ENCODE measurements at places on chromosomes 1 and 21. TPM values are rescaled to one million over a fixed set of nuclear protein-coding genes. Genes with fewer than 3 reads are reported as not detected.

DNA sequence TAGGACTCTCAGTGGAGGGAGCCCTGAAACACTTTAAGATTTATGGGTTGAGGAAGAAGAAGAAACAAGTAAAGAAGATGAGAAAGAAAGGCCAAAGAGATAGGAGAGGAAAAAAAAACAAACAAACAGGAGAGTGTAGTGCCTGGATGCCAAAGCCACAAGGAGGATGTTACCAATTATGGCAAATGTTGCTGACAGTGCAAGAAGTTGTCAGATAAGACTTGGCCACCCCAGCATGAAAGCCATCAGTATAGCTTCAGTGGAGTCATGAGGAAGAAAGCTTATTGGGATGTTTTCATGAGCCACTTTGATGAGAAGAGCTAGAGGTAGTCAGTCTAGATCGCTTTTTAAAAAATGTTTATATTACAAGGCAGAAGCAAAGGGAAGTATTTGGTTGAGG is 380.2 kb upstream of the ADGRL4 start:
- no peak for DNase-seq

GRCh38 chr1:9495854-9496374 is 43.4 kb upstream of the SLC25A33 start:
- no peak for DNase-seq

DNA sequence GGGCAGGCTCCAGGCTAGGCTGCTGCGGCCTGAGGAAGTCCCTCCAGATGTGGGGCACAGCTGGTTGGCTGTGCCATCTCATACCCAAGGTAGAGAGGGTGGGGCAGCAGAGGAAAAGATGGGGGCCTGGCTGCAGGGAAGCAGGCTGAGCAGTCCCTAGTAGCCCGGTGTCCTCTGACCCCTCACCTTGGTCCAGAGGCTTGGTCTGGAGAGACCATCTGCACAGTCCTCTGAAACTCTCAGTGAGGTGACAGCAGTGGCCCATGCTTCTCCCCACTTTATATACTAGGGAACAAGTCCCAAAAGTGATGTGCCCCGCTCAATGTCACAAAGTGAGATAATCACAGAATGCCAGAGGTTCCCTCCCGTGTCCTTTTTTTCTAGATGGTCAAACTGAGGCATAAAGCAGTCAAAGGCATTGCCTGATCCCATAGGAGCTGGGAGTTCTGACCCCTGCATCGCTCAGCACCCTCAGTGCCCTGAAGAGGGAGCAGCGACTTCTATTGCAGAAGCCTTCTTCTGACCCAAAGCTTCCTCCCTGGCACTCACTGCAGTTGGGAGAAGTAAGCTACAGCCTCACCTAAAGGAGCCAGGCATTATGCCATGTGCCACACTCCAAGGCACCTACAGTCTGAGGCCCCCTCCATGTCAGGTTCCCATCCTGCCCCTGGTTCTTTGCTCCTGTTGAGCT is 45.5 kb downstream of the TRABD2B start:
- no peak for DNase-seq

DNA sequence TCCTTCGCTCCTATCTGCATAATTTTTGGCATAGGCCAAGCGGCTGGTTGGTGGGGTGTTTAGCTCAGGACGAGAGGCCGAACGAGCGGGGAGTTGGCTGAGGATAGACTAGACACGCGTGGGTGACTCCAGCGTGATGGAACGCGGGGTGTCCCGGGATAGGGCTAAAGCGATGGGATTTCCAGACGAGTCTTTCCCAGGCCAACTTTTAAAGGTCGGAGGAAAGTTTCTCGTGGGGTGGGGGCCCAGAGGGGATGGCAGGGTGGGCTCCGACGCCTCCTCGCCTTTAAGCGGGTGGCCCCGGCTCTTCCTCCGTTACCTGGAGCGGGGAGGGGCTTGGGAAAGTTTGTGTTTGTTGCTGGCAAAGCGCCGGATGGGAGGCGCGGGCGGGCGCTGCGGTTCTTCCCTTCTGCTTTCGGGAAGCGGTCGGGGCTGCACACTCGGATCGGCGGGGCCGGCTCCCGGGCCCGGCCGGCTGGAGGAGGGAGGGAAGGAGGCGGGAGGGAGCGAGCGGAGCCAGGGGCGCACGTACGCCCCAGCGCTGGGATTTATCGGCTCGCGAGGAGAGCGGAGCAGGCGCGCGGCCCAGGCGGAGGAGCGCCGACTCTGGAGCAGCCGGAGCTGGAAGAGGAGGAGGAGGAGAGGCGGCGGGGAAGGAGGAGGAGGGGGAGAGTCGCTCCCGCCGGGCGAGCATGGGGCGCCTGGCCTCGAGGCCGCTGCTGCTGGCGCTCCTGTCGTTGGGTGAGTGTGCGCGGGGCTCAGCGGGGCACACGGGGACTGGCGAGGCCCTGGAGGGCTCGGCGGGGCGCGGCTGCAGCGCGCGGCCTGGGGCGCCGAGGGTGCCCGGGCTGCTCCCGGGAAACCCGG is at the start of gene PTGFRN:
Gene PTGFRN, plus strand, starts transcription at position 405 of the 867 bp plus-strand sequence. Its CDS starts 288 bp downstream, at position 693.
- peak; percentile 47 for DNase-seq

DNA sequence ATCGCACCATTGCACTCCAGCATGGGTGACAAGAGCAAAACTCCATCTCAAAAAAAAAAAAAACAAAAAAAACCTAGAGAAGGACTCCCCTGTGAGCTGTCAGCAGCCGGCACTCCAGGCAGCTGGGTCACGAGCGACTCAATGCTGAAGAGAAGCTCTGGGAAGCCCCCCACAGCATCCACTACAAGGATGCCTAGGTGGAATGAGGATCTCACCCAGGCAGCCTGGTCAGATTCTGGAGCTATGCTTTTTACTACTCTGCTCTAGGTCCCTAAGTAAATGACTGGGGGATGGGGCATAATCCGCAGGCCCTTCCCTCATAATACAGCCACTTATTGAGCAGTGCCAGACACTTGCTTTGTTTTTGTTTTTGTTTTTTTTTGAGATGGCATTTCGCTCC is 6.6 kb downstream of the BMP8B start:
- DNase-seq = no peak

DNA sequence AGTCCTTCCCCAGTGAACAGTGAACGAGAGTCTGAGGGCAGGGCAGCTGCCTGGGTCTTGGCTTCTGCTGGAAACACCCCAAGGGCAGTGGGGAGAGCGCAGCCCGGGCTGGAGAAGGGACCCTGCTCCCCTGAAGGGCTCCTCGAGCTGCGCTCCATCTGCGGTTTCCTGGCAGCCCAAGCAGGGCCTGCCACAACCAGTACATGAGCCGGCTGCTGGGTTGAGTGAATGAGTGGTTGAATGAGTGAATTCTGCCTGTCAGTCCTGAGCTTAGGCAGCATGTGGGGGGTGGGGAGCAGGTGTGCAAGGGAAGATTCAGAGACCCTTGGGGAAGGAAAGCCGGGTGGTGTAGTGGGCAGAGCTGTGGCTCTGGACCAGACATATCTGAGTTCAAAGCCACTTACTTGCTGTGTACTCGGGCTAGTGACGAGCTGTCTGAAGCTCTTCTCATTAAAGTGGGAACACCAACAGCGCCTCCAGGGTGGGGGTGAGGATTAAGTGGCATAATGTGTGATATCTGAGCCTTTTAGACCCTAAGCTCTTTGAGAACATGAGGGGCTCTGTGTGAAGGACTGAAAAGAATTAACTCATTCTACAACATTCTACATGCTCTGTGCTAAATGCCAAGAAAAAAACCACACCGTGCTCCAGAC is 3.7 kb downstream of the OPRD1 start:
- no peak for DNase-seq

GRCh38 chr1:115134850-115135480 is 45.7 kb upstream of the TSPAN2 start:
- DNase-seq = no peak

DNA sequence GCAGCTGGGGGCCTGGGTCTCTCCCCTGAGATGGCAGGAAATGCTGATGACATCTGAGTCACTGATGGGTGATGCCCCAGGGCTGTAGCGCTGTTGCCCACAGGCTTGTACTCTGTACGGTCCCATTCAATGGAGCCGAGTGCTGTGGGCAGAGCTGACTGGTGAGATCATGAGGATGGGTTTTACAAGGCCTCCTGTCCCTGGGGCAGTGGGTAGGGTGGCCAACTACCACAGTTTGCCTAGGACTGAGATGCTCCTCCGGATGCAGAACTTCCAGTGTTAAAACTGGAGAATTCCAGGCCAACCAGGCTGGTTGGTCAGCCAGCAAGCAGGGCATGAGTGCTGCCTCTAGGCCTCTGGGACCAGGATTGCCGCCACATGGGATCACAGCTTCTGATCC is 9.2 kb downstream of the PHLDA3 start:
- DNase-seq = no peak

- DNase-seq = no peak
Observed at GRCh38 chr1:85707267-85707989, 805 bp downstream of the ZNHIT6 start.

- no peak for DNase-seq
Observed at GRCh38 chr21:41188486-41189149, 20.7 kb downstream of the BACE2 start.

DNA sequence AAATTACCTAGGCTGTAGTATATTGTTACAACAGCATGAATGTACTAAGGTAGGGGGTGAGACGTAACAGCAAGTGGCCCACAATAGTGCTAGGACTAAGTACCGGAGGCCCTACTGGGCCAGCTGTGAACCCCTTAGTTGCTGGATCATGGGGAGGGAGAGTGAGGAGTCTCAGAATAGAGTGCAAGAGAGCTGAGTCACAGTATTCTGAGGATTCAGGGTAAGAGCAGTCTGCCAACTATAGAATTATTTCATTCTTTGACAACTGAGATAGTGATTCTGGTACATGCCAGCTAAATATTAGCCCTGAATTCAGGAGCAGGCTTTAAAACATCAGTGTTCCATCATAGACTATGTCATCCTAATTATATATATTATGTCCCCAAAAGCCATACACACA is 218.7 kb downstream of the TM2D1 start:
- no peak for DNase-seq

GRCh38 chr1:202293569-202293968 is 48.2 kb downstream of the UBE2T start:
- DNase-seq = no peak

DNA sequence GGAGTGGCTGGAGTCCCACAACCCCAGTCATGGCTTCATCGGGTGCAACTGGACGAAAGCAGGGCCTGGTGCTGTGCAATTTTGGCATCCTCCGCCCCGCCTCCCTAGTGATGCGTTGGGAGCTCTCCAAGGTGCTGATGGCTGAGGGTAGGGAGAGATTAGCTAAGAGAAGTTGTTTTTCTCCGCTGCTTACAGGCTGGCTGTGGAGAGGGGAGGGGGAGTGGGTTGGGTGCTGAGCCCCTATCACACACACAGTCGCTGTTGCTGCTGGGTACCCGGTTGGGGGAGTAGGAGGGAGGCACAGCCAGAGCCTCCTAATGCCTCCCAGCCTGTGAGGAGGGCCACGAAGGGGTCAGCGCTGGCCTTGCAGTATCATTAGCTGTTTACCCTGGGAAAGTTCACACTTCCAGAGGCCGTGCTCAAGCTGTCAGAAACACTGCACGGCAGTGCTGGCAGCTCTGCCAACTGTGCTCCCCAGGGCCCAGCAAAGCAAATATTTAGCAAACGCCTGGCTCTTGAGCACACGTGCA is 110.0 kb downstream of the GRIK3 start:
- DNase-seq = no peak

- DNase-seq = no peak
Observed at GRCh38 chr1:68057564-68057963, 7.1 kb upstream of the DIRAS3 start.

GRCh38 chr1:199122532-199123311 is 483.9 kb downstream of the PTPRC start:
- DNase-seq = no peak

DNA sequence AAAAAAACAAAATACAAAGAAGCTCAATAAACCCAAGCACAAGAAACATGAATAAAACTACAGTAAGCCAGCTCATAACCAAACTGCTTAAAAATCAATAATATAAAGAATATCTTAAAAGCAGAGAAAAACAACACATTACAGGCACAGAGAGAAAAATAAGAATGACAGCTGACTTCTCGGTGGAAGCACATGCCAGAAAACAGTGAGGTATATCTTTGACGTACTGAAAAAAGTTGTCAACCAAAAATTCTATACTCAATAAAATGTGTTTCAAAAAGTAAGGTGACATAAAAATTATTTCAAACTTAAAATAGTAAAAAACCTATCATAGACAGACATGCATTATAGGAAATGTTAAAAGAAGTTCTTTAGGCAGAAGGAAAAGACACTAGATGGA is 33.3 kb downstream of the ZZZ3 start:
- no peak for DNase-seq

DNA sequence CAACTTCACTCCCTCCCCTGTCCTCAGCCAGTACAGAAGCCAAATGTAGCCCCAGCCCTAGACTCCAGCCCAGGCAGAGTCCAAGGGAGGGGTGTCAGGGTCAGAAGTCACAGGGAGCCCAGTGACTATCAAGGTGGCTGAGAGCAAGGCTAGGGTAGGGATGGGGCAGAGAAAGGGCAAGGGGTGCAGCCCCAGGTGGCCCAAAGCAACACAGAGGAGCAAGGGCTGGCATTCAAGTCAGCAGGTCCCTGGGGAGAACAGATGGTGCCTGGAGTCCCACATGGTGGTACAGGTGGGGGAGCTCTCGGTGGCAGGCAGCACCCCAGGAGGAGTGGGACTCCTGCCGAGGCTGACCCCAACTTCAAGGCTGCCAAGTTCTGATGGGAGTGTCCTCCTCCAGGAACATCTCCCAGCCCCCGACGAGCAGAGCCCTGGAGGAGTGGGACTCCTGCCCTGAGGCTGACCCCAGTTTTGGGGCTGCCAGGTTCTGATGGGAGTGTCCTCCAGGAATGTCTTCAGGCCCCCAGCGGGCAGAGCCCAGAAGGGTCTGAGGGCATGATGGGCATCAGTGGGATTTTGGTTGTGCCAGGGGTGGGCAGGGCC is 3.7 kb upstream of the DVL1 start:
- no peak for DNase-seq

DNA sequence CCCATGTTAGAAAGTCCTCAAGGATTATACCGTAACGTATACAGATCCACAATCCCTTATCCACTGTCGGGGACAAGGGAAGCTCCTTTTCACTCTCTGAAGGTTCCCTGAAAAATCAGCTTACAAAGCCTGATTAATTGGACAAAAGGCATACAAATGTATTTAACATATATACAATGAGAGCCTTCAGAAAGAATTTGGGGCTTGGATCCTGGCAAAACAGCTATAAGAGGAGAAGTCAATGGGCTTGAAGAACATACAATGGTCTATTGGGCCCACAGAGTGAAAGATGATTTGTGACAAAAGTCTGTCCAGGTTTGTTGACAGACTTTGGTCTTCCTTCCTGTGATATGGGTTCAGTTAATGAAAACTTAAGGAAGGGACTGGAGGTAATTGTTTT is 10.7 kb downstream of the TACSTD2 start:
- DNase-seq = no peak

GRCh38 chr1:7558921-7559869 is 211.9 kb upstream of the VAMP3 start:
- DNase-seq = no peak

CLCNKB gene
- total RNA-seq = 0.16 TPM

TRIM63 gene
- total RNA-seq = 0.16 TPM

MAN1C1 gene
- total RNA-seq = 8.6 TPM

RCAN3 gene
- total RNA-seq = 10.6 TPM

SLAMF9 gene
- total RNA-seq = not detected

RGL1 gene
- total RNA-seq = 61.0 TPM

PRDX6 gene
- total RNA-seq = 38.4 TPM

Data from occipital lobe (tissue), 3 donors.